ENCODE measurements at places on chromosomes 5 and 9.

DNA sequence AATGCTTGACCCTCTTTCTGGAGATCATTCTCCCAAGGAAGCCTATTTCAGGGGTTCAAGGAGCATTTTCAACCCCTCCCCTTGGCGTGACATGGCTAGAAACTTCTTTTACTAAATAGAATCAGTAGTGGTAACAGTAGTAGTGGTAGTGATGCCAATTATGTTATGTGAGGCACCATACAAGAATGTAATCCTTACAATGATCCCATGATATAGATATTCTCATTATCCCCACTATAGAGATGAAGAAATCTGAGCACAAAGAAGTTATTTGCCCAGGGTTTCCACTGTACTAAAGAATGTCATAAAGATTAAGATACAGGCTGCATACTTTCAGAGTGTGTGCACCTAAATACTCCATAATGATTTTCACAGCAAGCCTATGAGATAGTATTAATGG, 155.4 kb upstream of the CLINT1 start:
- no peak overlapping the region for H3K4me3 ChIP-seq
- DNase-seq: no peak
- H3K27ac ChIP-seq: no peak overlapping the region
- H3K4me1 ChIP-seq: peaks cover 3% of the 10 kb centered on the region

DNA sequence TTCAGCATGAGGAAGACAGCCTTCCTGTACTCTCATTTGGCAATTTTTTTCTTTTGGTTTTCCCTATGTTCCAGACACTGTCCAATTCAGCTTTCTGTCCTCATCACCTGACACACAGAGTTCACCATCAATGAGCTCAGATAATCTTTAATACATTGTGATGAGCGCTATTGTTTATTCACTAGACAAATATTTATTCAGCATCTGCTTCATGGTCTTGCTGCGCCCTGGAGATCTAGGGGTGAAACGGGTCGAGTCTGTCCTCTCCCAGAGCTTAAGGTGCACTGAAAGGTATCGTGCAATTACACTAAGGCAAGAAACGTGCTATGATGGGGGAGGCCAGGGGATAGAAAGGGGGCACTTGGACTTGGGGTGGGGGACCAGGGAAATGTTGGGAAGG, 281.6 kb downstream of the ZSWIM6 start:
- no peaks in the 10 kb centered on the region for H3K36me3 ChIP-seq
- peaks cover 35% of the 10 kb centered on the region for H3K27me3 ChIP-seq
- DNase-seq: no peak
- no peak overlapping the region for H3K4me3 ChIP-seq

DNA sequence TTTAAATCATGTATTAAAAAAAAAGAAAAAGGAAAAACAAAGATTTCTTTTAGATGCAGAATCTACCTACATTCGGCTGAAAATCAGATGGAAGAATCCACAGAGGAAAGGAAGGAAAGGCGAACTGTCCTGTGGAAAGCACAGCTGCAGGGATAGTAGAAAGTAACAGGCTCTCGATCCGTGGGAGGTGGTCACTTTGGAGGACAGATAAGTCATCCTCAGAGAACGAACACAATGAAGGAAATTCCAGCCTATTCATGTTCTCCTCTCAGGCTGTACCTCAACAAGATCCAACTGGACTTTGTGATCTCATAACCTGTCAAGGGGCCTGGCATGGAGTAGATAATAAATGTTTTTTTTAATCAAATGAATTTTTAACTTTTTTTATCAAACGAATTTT, 72.8 kb downstream of the NR6A1 start:
- no peaks in the 10 kb centered on the region for H3K36me3 ChIP-seq
- H3K27ac ChIP-seq: no peak overlapping the region
- H3K4me1 ChIP-seq: peaks cover 4% of the 10 kb centered on the region
- DNase-seq: no peak

- H3K4me1 ChIP-seq: no peaks in the 10 kb centered on the region
- no peak overlapping the region for H3K27ac ChIP-seq
- no peaks in the 10 kb centered on the region for H3K27me3 ChIP-seq
- no peak for DNase-seq
These were observed 1977.7 kb upstream of the CDH9 start for GRCh38 chr5:29016067-29016466.

GRCh38 chr5:108720391-108720790, 27.3 kb upstream of the FER start:
- H3K27me3 ChIP-seq: peaks cover 25% of the 10 kb centered on the region
- H3K36me3 ChIP-seq: no peaks in the 10 kb centered on the region
- H3K4me1 ChIP-seq: peaks cover 4% of the 10 kb centered on the region
- DNase-seq: no peak

DNA sequence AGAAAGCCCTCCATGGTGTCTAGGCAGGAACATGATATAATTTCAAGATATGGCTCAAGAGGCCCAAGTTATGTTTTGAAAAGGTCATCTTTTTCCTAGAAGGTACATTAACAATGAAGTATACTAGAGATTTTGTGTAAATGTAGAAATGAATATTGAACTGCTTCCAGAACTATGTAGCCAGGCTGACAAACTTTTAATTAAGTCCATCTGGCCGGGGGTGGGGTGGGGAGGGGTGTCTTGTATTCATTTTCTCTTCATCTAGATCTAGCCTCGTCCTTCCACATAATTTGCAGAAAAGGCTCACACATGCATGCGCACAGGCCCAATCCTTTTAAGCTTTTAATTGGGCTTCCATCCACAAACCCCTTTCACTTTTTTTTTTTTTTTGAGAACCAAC, 323.3 kb downstream of the ARL15 start:
- H3K36me3 ChIP-seq: peaks cover 7% of the 10 kb centered on the region
- no peak overlapping the region for H3K27ac ChIP-seq
- H3K4me3 ChIP-seq: no peak overlapping the region
- DNase-seq: no peak

DNA sequence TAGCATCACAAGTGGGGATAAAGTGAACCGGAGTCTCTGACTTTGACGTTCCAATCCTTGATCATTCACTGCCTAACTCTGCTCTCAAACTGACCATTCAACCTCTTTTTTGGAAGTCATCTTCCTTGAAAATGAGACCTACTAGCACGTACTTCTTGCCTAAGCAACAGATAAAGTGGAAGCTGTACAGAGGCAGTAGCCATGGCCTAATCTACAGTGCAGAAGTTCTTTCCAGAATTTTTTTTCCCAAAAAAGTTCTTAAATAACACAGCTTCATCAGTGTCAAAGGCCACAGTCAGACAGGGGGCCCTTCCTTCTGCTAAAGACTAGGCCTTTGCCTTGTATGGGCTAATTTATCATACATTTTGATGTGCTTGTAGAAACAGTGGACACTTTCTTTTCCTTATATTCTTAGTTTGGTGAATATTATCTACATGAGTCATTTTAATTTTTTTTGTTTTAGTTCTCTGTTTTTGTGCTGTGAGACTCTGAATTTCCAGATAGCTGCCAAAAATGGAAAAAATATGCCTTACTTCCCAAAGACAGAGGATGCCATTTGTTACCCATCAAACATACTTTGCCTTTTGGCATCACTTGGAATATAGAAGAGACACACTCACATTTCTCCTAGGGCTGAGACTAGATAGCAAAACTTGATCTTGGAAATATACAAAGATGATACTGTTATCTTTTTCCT, 96.3 kb upstream of the VCAN start:
- no peaks in the 10 kb centered on the region for H3K27me3 ChIP-seq
- no peaks in the 10 kb centered on the region for H3K4me1 ChIP-seq
- no peaks in the 10 kb centered on the region for H3K36me3 ChIP-seq
- H3K4me3 ChIP-seq: no peak overlapping the region
- no peak overlapping the region for H3K27ac ChIP-seq

GRCh38 chr5:16934123-16934522, 2.0 kb downstream of the MYO10 start:
- no peak overlapping the region for H3K27ac ChIP-seq
- H3K36me3 ChIP-seq: peaks cover 2% of the 10 kb centered on the region
- H3K27me3 ChIP-seq: peaks cover 64% of the 10 kb centered on the region
- no peak overlapping the region for H3K4me3 ChIP-seq
- DNase-seq: peak; percentile 5
- H3K4me1 ChIP-seq: peaks cover 11% of the 10 kb centered on the region

GRCh38 chr5:157948738-157949410, 89.9 kb upstream of the CLINT1 start:
- peaks cover 5% of the 10 kb centered on the region for H3K4me1 ChIP-seq
- H3K27ac ChIP-seq: no peak overlapping the region
- peak overlapping the region; percentile 66 for H3K4me3 ChIP-seq
- H3K36me3 ChIP-seq: peaks cover 2% of the 10 kb centered on the region
- peak; percentile 55 for DNase-seq

DNA sequence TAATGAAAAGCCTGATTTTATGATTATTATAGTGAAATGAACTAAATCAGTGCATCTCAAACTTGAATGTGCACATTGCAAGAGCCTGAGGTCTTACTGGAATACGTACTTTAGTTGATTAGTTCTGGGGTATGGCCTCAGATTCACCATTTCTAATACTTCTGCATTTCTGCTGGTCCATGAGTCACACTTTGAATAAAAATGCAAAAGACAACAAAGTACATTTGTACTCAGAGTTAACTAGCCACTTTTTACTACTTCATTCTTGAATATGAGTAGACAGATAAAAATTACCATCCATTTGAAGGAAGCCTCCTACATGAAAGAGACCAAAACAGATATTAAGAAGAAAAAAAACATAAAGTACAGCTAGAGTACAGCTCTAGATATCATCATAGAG, 27.1 kb upstream of the PRR16 start:
- H3K4me3 ChIP-seq: no peak overlapping the region
- H3K27ac ChIP-seq: no peak overlapping the region
- no peak for DNase-seq
- H3K4me1 ChIP-seq: no peaks in the 10 kb centered on the region
- no peaks in the 10 kb centered on the region for H3K27me3 ChIP-seq

GRCh38 chr5:93601071-93601801, 18.2 kb downstream of the NR2F1 start:
- H3K4me3 ChIP-seq: no peak overlapping the region
- H3K27ac ChIP-seq: no peak overlapping the region
- H3K27me3 ChIP-seq: peaks cover 32% of the 10 kb centered on the region
- peaks cover 6% of the 10 kb centered on the region for H3K4me1 ChIP-seq

DNA sequence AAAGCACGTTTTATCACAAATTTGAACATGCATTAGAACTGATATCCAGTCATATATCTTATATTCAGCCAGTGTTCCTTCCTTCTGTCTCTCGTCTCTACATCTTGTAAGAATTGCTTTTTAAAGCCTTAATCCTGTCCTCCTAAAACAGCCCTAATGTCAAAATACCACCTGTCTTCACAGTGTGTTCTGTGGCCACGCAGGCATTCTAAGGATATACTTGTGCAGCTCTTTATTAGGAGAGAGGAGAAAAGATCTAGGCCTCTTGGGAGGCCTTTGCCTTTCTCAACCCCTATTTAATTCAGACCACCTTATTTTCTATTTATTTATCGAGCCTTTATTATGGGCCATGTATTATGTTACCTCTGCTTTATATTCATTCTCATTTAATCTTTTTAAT, 78.3 kb downstream of the MAN2A1 start:
- no peak overlapping the region for H3K4me3 ChIP-seq
- no peaks in the 10 kb centered on the region for H3K27me3 ChIP-seq
- peaks cover 11% of the 10 kb centered on the region for H3K36me3 ChIP-seq
- DNase-seq: no peak
- peaks cover 13% of the 10 kb centered on the region for H3K4me1 ChIP-seq

- DNase-seq: peak; percentile 17
- H3K27ac ChIP-seq: peak overlapping the region; percentile 57
- peaks cover 5% of the 10 kb centered on the region for H3K36me3 ChIP-seq
These were observed 15.9 kb upstream of the SYNPO start for GRCh38 chr5:150624334-150625163.

DNA sequence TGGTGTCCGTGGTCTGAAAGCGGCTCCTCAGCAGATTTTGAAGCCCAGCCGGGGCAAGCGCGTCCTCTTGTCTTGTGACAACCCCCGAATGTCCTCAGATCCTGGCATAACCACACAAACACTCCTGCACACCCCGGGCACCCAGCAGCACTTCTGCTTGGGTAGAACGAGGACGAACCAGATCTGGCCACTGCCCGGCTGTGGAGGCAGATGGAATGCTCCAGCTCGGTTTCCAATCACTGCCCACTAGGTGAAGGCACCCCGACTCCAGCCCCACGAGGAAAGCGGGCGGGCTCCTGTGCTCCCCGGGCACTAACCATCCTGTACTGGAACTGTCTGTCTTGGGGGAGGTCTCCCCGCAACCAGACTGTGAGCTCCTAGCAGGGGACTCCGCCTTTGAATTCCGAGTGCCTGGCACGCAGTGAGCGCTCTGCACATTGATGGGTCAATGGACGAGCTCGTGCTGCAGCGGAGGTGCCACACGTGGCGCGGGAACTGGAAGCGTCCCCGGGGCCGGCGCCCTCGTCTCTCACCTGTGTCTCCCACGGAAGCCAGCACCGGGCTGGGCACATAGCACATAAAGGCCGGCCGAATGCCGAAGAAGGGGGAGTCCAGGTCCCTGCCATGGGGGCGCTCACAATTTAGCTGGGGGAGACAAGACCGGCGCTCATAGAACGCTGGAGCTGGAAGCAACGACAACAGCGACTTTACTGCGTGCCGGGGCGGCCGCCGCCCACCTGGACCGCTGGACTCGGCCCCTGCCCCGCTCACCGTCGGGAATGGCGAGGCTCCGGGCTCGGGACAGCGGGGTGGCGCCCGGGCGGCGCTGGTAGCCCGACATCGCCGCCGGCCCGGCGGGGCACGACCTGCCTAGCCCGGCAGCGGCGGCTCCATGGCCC, 608 bp downstream of the ENTR1 start:
- H3K27ac ChIP-seq: peak overlapping the region; percentile 96
- peak overlapping the region; percentile 92 for H3K4me3 ChIP-seq
- peaks cover 30% of the 10 kb centered on the region for H3K4me1 ChIP-seq
- H3K36me3 ChIP-seq: peaks cover 2% of the 10 kb centered on the region

DNA sequence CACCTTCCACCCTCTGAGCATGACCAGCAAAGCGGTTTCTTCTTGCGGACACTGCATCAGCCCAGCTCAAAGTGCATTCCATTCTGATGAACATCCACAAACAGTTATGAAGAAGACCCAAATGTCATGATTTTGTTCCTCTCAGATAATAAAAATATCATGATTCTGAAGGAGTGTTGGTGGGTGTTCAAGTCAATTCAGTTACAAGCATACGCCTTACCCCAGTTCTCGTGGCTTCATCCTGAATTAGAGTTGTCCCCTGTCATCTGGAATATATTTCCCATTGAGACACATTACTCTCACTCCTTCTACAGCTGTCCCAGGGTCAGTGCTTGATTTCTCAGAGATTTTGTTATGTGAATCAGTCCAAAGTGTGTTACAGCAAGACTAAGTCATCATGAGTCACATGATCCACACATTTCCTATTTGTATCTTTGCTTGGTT, 325.4 kb downstream of the RFX3 start:
- H3K36me3 ChIP-seq: no peaks in the 10 kb centered on the region
- no peaks in the 10 kb centered on the region for H3K4me1 ChIP-seq
- peaks cover 21% of the 10 kb centered on the region for H3K27me3 ChIP-seq

GRCh38 chr9:3409453-3409852, 116.3 kb downstream of the RFX3 start:
- H3K36me3 ChIP-seq: no peaks in the 10 kb centered on the region
- H3K27me3 ChIP-seq: no peaks in the 10 kb centered on the region
- H3K27ac ChIP-seq: no peak overlapping the region
- DNase-seq: no peak
- no peak overlapping the region for H3K4me3 ChIP-seq

- H3K27me3 ChIP-seq: no peaks in the 10 kb centered on the region
- H3K4me1 ChIP-seq: peaks cover 66% of the 10 kb centered on the region
- DNase-seq: no peak
- H3K27ac ChIP-seq: peak overlapping the region; percentile 100
- H3K4me3 ChIP-seq: peak overlapping the region; percentile 75
These were observed 5.1 kb downstream of the CAMK4 start for GRCh38 chr5:111229221-111229835.

- no peak for DNase-seq
- H3K4me3 ChIP-seq: no peak overlapping the region
- no peaks in the 10 kb centered on the region for H3K36me3 ChIP-seq
- peaks cover 6% of the 10 kb centered on the region for H3K27me3 ChIP-seq
- no peak overlapping the region for H3K27ac ChIP-seq
These were observed 285.7 kb downstream of the CHSY3 start for GRCh38 chr5:130189961-130190360.
